Glutamatergic neuron (in vitro differentiated cells): ENCODE measurements at places on chromosomes 5 and 9.

DNA sequence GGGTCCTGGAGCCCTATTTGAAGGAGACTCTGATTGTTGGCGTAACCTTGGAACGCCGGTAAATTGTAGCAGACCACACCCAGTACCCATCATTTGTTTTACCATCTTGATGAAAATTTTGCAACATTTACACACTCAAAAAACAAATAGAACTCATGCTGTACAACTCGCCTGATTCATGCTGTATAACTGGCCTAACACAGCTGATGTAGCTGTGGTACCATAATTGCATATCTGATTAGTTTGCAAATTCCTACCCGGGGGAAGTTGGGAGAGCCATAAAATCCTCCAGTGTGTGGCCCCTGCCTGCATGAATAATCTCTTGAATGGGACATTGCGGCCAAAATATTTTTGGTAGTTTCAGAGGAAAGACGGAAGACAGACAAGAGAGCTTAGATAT, 9.7 kb downstream of the NIPAL4 start:
- no peak for DNase-seq

DNA sequence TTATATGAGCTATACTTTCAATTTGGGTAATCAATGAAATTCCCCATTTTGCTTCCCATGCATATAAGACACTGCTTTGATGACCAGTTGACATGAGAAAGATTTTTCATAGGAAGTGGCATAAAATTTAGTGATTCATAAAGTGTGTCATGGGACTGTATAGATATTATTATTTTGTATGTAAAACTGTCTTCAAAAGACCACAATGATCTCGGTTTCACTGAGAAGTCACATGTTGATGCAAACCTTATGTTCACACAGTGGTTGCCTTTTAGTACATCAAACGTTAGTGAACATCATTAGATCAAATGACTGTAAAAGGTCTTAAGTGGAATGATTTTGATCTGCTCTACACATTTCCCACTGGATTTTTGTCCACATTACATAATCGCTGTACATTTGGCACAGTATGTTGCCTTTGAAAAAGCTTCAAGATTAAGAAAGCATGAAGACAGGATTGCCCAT, 349.2 kb upstream of the MEF2C start:
- no peak for DNase-seq

DNA sequence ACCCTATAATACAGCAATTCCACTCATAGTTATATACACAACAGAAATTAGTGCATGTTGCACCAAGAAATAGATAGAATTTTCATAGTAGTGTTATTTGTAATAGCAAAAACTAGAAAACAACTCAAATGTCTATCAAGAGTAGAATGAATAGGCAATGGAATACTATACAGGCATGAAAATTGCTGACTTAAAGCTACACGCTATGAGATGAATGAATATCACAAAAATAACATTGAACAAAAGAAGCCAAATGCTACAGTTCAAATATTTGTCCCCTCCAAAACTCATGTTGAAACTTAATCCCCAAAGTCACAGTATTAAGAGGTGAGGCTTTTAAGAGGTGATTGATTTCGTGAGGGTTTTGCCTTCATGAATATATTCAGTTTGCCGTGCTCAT, 215.1 kb downstream of the FRMD3 start:
- no peak for DNase-seq

- no peak for DNase-seq
Observed at GRCh38 chr9:91282292-91282691, 79.4 kb downstream of the AUH start.

DNA sequence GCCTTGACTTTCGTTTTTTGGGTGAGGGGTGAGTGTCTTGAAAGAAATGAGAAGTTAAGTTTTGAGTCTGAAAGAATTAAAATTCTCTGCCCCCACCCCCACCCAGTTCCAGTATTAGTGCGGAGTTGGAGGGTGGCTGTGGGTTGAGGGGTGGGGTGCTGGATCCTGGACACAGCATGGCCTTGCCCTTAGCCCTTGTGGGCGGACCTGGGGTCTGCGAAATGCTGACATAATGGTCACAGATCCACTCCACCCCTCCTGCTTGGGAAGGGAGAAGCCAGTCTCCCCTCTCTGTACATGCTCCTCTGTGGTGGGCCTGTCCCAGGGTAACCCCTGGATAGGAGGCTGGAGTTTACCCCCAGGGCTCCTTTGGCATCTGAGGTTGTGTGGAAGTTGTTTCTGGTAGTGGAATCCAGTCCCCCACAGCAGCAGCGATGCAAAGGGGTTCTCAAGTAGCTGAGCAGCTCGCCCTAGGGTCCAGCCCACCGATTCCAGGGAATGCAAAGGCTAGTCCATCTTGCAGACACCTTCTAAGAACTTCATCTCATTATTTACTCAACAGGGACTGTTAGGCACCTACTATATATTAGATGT, 42.8 kb upstream of the TCF7 start:
- DNase-seq = no peak

- DNase-seq = no peak
Observed at GRCh38 chr5:157275403-157275802, 9.5 kb downstream of the CYFIP2 start.
